Hypothalamus (tissue), 51 donors: ENCODE measurements at places on chromosomes 3 and 15.

DNA sequence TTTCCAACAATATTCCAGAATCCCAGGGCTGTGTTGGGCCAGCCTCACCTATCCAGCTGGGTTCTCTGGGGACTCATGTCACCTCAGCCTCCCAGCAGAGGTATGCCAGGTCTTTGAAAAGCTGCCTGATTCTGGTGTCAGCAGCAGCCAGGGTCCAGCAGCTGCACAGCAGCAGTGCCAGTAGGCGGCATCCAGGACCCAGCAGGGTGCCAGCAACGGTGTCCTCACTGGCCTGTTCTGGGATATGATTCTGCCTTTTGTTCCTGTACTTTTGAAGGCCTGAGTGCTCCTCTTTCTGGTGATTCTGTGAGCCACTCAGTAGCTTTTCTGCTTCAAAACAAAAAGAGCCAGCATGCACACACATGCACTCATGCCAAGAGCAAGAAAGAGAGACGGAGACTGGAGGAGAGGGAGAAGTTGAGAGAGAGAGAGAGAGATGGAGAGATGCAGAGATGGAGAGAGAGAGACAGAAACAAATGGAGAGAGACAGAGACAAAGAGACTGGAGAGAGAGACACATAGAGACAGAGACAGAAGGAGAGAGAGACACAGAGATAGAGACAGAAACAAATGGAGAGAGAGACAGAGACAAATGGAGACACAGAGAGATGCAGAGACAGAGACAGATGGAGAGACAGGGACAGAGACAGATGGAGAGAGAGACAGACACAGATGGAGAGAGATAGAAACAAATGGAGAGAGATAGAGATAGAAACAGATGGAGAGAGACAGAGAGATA lies 205.7 kb downstream of the UACA start:
- no peak for DNase-seq

DNA sequence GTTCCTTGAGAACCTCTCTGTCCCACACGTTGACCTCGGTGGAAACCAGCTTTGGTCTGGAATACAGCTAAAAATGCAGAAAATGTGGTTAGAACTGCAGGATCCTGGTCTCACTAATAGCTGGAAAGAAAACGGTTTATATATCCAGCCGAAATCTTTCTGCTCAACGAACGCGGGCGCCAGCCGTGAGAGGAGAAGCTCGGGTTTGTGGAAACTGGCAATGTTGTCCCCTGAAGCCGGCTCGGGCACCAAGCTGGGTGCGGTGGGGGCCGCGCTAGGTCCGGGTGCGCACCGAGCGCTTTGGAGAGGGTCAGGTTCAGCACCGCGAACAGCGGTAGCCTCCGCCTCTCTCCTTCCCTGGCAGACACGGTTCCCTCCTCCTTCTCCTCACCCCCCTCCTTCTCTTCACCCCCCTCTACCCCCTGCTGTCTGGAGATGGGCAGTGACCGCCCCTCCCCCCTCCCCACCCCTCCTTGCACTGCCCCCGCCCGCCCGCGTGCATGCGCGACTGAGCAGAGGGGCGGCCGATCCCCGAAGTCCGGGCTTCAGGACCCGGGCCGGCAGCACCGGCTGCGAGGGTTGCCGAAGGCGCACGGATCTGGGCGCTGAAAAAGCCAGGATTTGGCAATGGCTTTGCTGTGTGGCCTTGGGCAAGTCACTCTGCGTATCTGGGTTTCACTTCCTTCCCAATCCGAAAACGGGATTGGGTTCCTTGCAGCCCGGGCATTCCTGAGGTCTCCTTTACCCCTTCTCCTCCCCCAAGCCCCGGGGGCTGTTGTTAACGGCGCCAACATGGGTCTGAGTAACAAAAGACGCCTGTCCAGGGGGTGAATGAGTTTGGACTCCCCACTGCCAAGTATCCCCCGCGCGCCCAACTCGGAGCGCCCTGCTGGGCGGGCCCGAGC lies at the start of gene SKOR1:
SKOR1 (plus strand) TSS at position 534 of the 905 bp plus-strand sequence; CDS start at position 628, 94 bp downstream.
- no peak for DNase-seq

- no peak for DNase-seq
These were observed 6.1 kb downstream of the GMPS start for GRCh38 chr3:155876503-155876902.

- no peak for DNase-seq
These were observed 270.2 kb upstream of the THBS1 start for GRCh38 chr15:39310633-39311032.

- no peak for DNase-seq
These were observed 3.9 kb downstream of the NFKBIZ start for GRCh38 chr3:101852983-101853840.
